Natural killer cell treated with Interleukin-12 subunit alpha and Interleukin-12 subunit beta and Interleukin-15 and Interleukin-18, amount 100 ng/mL, for 72 hours (primary cell): ENCODE measurements at places on chromosomes 2 and 18. TPM values are rescaled to one million over a fixed set of nuclear protein-coding genes. Genes with fewer than 3 reads are reported as not detected.
A peak's percentile ranks its signal among the peaks of the same experiment; 100 is the strongest.

The DUSP19 gene
- 1.4 TPM for total RNA-seq

The SMYD5 gene
- 47.1 TPM for total RNA-seq

DNA sequence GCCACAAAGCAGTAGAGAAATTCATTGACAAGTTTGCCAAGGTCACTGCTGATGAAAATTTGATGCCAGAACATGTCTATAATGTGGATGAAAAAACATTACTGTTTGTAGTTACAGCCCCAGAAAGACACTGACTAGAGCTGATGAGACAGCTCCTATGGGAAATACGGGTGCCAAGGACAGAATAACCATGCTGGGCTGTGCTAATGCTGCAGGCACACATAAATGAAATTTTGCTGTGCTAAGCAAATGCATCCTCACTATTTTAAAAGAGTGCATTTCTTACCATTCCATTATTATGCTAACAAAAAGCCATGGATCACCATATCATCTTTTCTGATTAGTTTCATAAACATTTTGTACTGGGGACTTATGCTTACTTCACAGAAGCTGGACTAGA is 208.2 kb downstream of the FHOD3 start:
- peaks cover 14% of the 10 kb centered on the region for H3K27me3 ChIP-seq
- no peaks in the 10 kb centered on the region for H3K36me3 ChIP-seq
- no peak overlapping the region for H3K4me3 ChIP-seq
- no peak for DNase-seq
- no peaks in the 10 kb centered on the region for H3K4me1 ChIP-seq

GRCh38 chr2:97068074-97068473 is 26.6 kb downstream of the FAHD2B start:
- H3K27me3 ChIP-seq: peaks cover 27% of the 10 kb centered on the region
- no peak overlapping the region for H3K4me3 ChIP-seq
- no peak for DNase-seq
- H3K27ac ChIP-seq: no peak overlapping the region

DNA sequence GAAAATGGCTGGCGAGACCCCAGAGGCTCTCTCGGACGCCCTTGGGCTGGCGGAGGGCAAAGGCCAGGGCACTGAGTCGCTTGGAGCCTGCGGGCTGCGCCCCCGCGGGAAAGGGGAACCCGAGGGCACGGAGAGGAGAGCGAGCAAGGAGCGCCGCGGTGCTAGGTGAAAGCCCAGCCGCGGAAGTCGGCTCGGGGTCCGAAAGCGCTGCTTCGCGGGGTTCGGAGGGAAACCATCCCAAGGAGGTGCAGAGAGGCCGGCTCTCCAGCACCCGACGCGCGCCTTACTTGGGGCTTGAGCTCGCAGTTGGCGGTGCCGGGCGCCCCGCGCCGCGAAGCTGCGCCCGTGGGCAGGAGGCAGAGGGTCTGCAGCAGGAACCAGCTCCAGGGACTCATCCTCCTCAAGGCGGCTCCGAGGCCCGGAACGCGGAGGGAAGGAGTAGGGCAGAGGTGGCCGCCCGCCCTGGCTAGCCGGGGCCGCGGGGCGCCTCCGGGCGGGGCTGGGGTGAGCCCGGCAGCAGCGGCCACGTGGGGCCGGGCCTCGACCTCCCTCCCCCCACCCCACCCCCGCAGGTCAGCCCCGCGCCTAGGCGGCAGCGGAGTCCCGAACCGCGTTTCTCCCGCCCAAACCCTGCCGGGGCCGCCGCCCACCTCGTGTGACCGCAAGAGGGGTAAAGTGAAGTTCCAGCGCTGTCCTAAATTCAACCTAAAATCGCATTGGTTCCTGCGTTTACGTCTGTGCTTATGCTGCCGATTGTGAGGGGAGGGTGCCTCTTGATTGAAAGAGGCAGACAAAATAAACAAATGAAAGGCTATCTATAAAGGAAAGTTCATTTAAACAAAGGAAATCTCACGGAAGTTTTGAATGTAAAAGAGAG is at the start of gene TRABD2A:
TRABD2A (minus strand) TSS at position 440 of the 877 bp plus-strand sequence; CDS start at position 395, 45 bp downstream.
- H3K4me3 ChIP-seq: peak within 1 kb of the TSS; percentile 89
- peaks cover 24% of the 10 kb centered on the region for H3K4me1 ChIP-seq
- no peaks in the 10 kb centered on the region for H3K36me3 ChIP-seq
- peaks cover 19% of the 10 kb centered on the region for H3K27me3 ChIP-seq
- peak within 1 kb of the TSS; percentile 75 for H3K27ac ChIP-seq
- peak; percentile 66 for DNase-seq

DNA sequence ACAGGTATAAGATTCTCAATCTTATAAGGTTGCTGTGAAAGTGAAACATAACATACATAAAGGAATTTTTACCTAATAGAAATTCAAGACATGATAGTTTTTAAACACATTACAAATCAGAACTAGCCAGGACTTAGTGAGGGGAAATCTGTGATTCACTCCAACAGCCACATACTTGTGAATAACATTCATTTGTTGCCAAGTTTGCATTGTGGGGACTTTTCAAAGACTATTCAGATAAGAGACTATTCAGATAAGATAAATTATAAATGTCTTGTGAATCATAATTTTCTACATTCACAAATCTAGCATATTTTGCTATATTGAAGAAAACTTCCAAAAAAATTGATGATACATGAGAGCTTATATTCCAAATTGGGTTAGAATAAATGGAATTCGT is 345.3 kb upstream of the CDH20 start:
- H3K36me3 ChIP-seq: no peaks in the 10 kb centered on the region
- H3K27ac ChIP-seq: no peak overlapping the region
- no peaks in the 10 kb centered on the region for H3K27me3 ChIP-seq
- no peak for DNase-seq

DNA sequence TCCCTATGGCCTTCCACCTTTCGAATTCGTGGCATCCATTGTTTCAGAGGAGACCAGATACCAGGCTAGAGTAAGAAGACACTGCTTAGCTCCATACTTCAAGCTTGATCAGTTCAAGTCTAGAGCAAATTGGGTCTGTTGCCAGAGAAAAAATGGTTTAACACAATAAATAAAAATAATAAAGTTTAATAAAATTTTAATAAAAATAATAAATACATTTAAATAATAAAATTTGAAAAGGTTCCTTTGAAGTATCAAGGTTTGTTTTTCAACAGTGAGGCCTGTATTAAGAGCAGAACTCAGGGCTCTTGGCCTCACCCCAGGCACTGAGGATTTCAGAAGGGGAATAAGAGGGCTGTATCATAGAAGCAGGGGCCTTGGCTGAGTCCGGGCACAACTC is 105.6 kb upstream of the REV1 start:
- H3K4me3 ChIP-seq: no peak overlapping the region
- no peaks in the 10 kb centered on the region for H3K27me3 ChIP-seq
- H3K36me3 ChIP-seq: no peaks in the 10 kb centered on the region
- DNase-seq: no peak

DNA sequence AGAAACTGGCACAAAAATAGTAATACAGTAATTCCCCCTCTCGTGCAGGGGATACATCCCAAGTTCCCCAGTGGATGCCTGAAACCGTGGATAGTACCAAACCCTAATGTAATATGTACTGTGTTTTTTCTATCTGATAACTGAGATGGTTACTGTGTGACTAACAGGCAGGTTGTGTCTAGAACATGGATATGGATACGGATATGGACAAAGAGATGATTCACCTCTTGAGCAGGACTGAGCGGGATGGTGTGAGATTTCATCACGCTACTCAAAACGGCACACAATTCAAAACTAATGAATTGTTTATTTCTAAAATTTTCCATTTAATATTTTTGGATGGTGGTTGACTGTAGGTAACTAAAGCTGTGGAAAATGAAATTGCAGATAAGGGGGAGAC is 3.4 kb downstream of the MBD1 start:
- DNase-seq: no peak
- H3K4me1 ChIP-seq: peaks cover 33% of the 10 kb centered on the region
- H3K27me3 ChIP-seq: no peaks in the 10 kb centered on the region
- no peak overlapping the region for H3K27ac ChIP-seq
- no peak overlapping the region for H3K4me3 ChIP-seq

- peaks cover 6% of the 10 kb centered on the region for H3K27me3 ChIP-seq
- no peak overlapping the region for H3K4me3 ChIP-seq
Measured at GRCh38 chr2:237873897-237874551, 14.6 kb downstream of the RAMP1 start.

GRCh38 chr18:12313530-12314245 is 5.6 kb downstream of the TUBB6 start:
- no peak for DNase-seq
- no peak overlapping the region for H3K4me3 ChIP-seq
- H3K36me3 ChIP-seq: peaks cover 16% of the 10 kb centered on the region
- H3K27me3 ChIP-seq: peaks cover 16% of the 10 kb centered on the region
- peaks cover 2% of the 10 kb centered on the region for H3K4me1 ChIP-seq
- H3K27ac ChIP-seq: no peak overlapping the region

GRCh38 chr2:15177103-15177502 is 384.0 kb downstream of the NBAS start:
- peak; percentile 66 for DNase-seq
- peaks cover 6% of the 10 kb centered on the region for H3K36me3 ChIP-seq
- peak overlapping the region; percentile 77 for H3K4me3 ChIP-seq
- H3K4me1 ChIP-seq: peaks cover 38% of the 10 kb centered on the region
- peak overlapping the region; percentile 24 for H3K27ac ChIP-seq
- peaks cover 6% of the 10 kb centered on the region for H3K27me3 ChIP-seq

DNA sequence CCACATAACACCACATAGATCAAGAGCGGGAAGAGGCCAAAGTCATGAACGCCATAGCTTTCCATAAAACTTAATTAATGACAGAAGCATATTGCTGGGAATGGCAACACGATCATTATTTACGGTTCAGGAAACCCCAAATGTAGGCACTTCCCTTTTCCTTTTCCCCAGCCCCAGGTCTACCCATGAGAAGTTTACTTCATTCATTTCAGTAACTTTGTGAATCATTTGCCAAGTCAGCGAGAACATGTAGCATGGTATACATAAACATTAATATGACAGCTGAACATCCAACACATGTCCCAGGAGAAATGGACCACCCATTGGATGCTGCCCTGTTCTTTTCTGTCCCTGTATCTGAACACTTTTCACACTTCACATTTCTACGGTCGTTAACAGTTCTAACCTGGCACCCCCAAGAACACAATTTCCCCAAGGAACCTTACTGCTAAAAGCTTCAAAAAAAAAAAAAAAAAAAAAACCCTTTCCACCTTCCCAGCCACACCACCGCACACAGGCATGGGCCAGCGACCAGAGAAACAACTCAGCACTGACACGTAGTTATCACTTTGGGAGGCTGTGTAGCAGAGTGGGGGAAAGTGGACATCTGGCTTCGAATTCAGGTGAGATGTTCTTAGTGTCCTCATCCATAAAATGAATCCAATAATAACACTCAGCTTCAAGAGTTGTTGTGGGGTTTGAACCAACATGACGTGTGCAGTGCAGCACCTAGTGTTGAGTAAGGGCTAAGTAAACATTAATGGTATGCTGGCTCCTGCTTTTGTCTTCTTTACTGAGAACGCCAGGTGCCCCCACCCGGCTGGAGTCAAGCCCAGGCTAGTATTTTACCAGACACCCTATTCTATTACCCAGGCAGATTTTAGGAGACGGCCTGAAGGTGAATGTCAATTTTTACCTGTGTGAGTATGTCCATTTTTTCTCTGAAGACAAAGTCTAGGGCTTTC is 371.5 kb downstream of the LNPK start:
- DNase-seq: no peak
- H3K4me3 ChIP-seq: no peak overlapping the region
- no peaks in the 10 kb centered on the region for H3K36me3 ChIP-seq
- peaks cover 38% of the 10 kb centered on the region for H3K27me3 ChIP-seq
- H3K27ac ChIP-seq: no peak overlapping the region
